ENCODE measurements at places on chromosomes 12 and 14. TPM values are rescaled to one million over a fixed set of nuclear protein-coding genes. Genes with fewer than 3 reads are reported as not detected.

DNA sequence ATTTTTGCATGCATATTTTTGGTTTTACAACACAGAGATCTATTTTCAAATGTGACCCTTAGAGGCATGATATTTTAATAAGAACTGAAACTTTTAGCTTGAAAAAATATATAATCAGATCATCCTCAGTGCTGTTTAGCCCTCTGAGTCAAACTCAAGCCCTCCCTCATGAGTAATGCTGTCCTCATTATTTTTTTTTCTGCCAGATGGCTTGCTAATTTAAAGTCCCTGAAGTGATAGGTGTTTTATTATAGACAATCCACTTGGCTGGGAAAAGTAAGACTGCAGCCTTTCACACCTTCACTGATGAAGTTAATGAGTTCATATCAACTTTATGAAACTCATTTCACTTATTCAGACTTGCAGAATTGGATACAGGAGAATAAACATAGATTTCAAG lies 227.7 kb downstream of the SLC16A7 start:
- H3K27me3 ChIP-seq = peaks cover 2% of the 10 kb centered on the region
- H3K4me3 ChIP-seq = no peak overlapping the region
- no peaks in the 10 kb centered on the region for H3K36me3 ChIP-seq
- DNase-seq = no peak
- no peak overlapping the region for H3K27ac ChIP-seq
- H3K4me1 ChIP-seq = no peaks in the 10 kb centered on the region

GRCh38 chr12:75437564-75437963 lies 43.0 kb upstream of the GLIPR1 start:
- peaks cover 6% of the 10 kb centered on the region for H3K4me1 ChIP-seq
- H3K27me3 ChIP-seq = no peaks in the 10 kb centered on the region
- H3K4me3 ChIP-seq = no peak overlapping the region

DNA sequence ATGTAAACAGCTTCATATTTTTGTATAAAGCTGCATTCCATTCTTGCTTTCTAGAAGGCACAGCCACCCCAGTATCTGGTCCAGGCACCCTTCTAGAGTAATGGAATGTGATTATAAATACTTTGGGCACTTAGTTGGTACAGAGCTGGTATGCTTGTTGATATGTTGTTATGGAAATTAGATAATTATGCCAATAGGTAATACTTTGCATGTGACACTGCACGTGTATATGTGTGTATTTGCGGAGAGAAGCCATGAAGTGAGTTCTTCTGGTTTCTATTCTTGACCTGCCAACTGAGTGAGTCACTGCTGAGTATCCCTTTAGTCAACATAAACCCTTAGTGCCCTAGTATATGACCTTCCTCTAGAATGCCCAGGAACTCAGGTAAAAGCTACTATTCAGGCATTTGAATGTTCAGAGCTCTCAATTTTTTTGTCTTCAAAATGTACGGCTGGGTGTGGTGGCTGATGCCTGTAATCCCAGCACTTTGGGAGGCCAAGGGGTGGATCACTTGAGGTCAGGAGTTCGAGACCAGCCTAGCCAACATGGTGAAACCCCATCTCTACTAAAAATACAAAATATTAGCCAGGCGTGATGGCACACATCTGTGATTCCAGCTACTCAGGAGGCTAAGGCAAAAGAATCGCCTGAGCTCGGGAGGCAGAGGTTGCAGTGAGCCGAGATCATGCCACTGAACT lies 6.2 kb upstream of the TCP11L2 start:
- H3K4me3 ChIP-seq = no peak overlapping the region
- peak overlapping the region; percentile 59 for H3K27ac ChIP-seq
- peaks cover 32% of the 10 kb centered on the region for H3K4me1 ChIP-seq
- DNase-seq = no peak
- H3K36me3 ChIP-seq = no peaks in the 10 kb centered on the region
- no peaks in the 10 kb centered on the region for H3K27me3 ChIP-seq

- H3K4me1 ChIP-seq = peaks cover 16% of the 10 kb centered on the region
- DNase-seq = no peak
- H3K36me3 ChIP-seq = no peaks in the 10 kb centered on the region
- H3K27me3 ChIP-seq = no peaks in the 10 kb centered on the region
- no peak overlapping the region for H3K4me3 ChIP-seq
- H3K27ac ChIP-seq = no peak overlapping the region
These were observed 28.7 kb downstream of the EGLN3 start for GRCh38 chr14:33922125-33922524.

DNA sequence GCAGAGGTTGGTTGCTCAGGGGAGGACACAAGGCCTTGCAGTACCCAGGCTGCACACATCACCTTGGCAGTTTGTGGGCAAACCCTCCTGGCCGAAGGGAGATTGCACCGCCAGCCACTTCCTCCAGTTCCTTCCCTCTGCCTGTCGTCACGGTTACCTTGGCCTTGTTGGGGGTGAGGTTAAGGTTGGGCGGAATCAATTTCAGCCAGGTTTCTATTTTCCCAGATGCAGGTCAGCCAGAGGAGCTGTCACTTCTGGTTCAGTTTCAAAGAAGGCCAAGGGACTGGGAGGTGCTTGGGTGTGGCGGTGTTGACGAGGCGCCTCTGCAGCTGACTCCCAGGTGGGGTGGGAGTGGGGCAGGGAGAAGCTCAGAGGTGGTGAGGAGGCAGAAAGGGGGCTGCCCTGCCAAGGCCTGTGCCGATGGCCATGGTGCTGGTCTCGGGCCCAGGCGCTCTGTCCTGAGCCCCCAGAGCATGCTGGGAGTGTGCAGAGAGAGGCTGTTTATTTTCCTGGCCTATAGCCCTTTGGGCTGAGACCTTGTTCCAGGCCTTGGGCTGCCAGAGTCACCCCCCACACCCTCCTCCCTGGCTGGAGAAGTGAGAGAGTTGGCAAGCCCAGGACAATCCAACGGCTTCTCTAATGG lies 31.4 kb downstream of the JDP2 start:
- H3K27me3 ChIP-seq = no peaks in the 10 kb centered on the region
- H3K27ac ChIP-seq = no peak overlapping the region

DNA sequence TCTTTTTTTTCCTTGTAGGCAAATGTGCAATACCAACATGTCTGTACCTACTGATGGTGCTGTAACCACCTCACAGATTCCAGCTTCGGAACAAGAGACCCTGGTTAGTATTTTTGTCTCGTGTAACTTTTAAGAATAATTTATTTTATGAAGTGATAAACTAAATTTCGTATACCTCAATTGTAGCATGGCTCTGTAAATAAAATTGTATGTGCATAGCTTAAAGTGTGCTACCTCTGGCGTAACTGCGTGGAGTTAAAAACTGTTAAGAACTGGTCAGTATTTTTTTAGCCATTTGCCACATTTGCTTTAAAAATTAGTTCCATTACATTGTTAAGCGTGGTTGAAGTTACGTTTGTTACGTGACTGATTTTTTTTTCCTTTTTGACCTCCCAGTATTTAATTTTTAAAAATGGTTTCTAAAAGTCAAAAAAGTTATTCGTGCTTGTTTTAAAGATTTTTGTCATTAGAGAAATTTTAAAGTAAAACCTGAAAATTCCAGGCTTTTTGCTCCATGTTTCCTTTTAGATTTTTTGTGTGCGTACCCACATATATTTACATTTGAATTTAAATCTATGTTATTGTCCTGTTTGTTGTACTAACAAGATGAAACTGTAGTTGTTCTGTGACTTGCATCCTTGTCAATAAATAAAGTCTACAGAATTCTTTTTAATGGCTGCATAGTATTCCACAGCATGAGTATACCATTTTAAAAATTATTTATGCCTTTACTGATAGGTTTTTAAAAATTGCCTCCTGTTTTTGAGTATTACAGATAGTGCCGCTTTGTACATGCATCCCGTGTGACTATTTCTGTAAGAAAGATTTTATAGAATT lies 1.4 kb downstream of the MDM2 start:
- H3K4me1 ChIP-seq = peaks cover 35% of the 10 kb centered on the region
- DNase-seq = no peak
- H3K27ac ChIP-seq = peak overlapping the region; percentile 99

DNA sequence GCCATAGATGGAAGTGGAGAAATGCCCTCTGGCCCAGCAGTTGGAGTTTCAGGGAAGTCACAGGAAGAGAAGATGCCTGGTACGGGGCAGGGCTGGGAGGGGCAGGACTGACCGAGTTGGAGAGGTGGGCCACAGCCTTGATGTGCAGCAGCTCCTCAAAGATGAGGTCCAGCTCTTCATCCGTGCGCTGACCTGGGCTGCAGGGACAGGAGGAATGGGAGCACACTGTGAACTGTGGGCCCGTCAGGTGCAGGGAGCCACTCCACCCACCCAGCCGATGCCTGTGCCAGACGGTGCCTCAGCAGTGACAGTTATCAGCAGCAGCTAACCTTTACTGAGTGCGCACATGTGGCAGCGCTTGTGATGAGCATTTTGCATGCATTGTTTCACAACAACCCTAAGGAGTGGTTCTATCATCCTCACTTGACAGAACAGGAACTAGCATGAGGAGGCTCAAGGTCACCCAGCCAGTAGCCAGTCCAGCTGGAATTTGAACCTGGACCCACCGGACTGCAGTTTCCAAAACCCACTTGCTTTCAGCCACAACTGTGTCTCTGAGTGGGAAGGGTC lies 8.4 kb downstream of the RAPGEF3 start:
- H3K4me3 ChIP-seq = no peak overlapping the region
- H3K27ac ChIP-seq = no peak overlapping the region
- peaks cover 22% of the 10 kb centered on the region for H3K4me1 ChIP-seq
- no peaks in the 10 kb centered on the region for H3K36me3 ChIP-seq
- peaks cover 18% of the 10 kb centered on the region for H3K27me3 ChIP-seq

GRCh38 chr14:37597538-37597913 lies 2.1 kb downstream of the TTC6 start:
- H3K27me3 ChIP-seq = peaks cover 82% of the 10 kb centered on the region
- H3K4me1 ChIP-seq = peaks cover 32% of the 10 kb centered on the region
- no peaks in the 10 kb centered on the region for H3K36me3 ChIP-seq
- H3K4me3 ChIP-seq = no peak overlapping the region
- DNase-seq = no peak
- no peak overlapping the region for H3K27ac ChIP-seq

DNA sequence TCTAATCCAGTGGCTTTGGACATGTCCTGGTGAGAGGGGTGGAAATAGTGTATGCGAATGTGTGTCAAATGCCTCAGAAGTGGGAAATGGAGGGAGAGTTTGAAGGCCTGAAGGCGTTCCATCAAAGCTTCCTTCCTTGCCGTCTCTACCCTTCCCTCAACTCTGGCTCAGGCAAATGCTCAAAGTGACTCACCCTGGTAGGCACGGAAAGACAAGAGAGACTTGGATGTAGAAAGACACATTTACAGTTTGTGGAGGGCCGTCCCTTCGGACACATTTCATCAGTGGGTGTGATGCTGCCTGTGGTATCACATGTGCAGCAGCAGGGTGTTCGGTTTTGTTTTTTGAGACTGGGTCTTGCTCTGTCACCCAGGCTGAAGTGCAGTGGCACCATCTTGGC lies 36.7 kb downstream of the CHST11 start:
- no peak for DNase-seq
- H3K27me3 ChIP-seq = no peaks in the 10 kb centered on the region
- peaks cover 26% of the 10 kb centered on the region for H3K4me1 ChIP-seq

- H3K36me3 ChIP-seq = no peaks in the 10 kb centered on the region
- H3K4me3 ChIP-seq = no peak overlapping the region
- no peak overlapping the region for H3K27ac ChIP-seq
These were observed 6.3 kb downstream of the TBPL2 start for GRCh38 chr14:55433880-55434804.

- H3K27ac ChIP-seq = no peak overlapping the region
- no peaks in the 10 kb centered on the region for H3K36me3 ChIP-seq
- H3K4me1 ChIP-seq = peaks cover 43% of the 10 kb centered on the region
- peak; percentile 92 for DNase-seq
- no peaks in the 10 kb centered on the region for H3K27me3 ChIP-seq
- H3K4me3 ChIP-seq = no peak overlapping the region
These were observed 19.3 kb upstream of the KRT7 start for GRCh38 chr12:52213564-52214420.

DNA sequence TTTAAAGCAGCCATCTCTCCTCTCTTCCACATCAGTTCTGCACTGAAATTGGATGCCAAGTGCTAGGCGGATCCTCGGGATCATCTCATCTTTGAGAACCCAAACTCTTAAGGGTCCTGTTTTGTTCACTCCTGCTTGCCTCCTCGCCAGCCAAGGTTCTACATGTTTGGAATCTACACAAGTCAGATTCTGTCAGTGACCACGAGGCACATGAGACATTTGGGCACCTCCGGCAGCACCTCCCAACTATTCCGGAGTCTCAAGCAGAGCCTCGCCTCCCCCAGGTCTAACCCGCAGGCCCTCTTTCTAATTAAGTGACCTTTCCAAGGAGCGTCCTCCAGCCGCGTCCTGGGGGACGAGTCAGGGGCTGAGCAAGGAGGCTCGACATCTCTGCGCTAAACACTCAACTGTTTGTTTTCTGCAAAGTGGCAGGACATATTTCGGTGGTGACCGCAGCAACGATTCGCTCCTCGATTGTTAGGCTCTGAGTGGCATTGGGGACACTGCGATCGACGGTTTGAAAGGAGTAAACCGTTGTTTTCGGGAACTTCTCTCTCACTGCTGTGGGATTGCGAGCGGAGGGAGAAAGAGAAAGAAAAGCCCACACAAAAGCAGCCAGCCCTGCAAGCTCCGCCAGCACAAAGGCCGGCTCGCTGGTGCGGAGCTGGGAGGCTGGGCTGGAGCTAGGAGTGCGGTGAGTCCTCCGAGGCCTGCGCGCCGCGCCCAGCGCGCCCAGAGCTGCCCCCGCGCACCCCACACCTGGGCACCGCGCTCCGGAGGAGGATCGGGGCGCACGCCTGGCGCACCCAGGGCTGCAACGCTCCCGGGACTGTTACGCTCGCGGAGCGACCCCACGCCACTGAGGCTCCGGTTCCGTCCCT lies 640 bp downstream of the ARMH4 start:
- peaks cover 4% of the 10 kb centered on the region for H3K27me3 ChIP-seq
- H3K27ac ChIP-seq = peak overlapping the region; percentile 79
- no peak for DNase-seq

DNA sequence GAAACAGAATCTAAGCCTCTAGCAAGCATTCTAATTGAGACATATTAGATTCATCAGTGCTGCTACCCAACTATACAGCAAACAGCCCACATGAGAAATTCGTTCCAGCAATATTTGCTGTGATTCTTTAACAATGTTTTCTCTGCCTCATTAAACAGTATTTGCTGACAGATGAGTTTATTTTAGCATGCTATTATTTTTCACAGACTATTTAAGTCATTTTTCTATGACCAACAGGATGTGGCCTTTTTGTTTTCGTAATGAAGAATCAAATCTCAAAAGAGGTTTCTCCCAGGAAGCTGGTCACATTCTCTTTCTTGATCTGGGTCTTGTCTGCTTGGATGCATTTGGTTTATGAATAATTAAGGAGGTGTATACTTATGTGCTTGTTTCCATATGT lies 23.2 kb upstream of the SERPINA12 start:
- H3K27ac ChIP-seq = no peak overlapping the region
- no peak overlapping the region for H3K4me3 ChIP-seq
- peaks cover 4% of the 10 kb centered on the region for H3K4me1 ChIP-seq
- H3K36me3 ChIP-seq = no peaks in the 10 kb centered on the region

- no peaks in the 10 kb centered on the region for H3K36me3 ChIP-seq
- H3K27me3 ChIP-seq = peaks cover 12% of the 10 kb centered on the region
- H3K27ac ChIP-seq = no peak overlapping the region
- H3K4me3 ChIP-seq = no peak overlapping the region
- no peaks in the 10 kb centered on the region for H3K4me1 ChIP-seq
- DNase-seq = no peak
These were observed 493.3 kb upstream of the SYT1 start for GRCh38 chr12:78371284-78371683.

Gene PPP1R36
- total RNA-seq = 1.1 TPM

Gene HCAR3
- not detected for total RNA-seq
